Heart right ventricle (tissue), 16 donors: ENCODE measurements at places on chromosomes 5 and 9. TPM values are rescaled to one million over a fixed set of nuclear protein-coding genes. Genes with fewer than 3 reads are reported as not detected.

FIBCD1 gene
- polyA plus RNA-seq = 3.9 TPM

MYOT gene
- polyA plus RNA-seq = 180 TPM

GRM6 gene
- not detected for polyA plus RNA-seq

DNAH5 gene
- polyA plus RNA-seq = 0.03 TPM

LCP2 gene
- 5.2 TPM for polyA plus RNA-seq

NELFB gene
- 52.9 TPM for polyA plus RNA-seq

SLC4A9 gene
- 0.29 TPM for polyA plus RNA-seq

AHRR gene
- polyA plus RNA-seq = 0.15 TPM

MED27 gene
- polyA plus RNA-seq = 8.0 TPM

PTPRD gene
- 1.4 TPM for polyA plus RNA-seq

ADAMTS19 gene
- 0.16 TPM for polyA plus RNA-seq

C5orf52 gene
- polyA plus RNA-seq = not detected

EQTN gene
- not detected for polyA plus RNA-seq

CD14 gene
- polyA plus RNA-seq = 14.0 TPM

TLX3 gene
- polyA plus RNA-seq = not detected
